ENCODE measurements at places on chromosomes 5 and 9.

- no peaks in the 10 kb centered on the region for H3K36me3 ChIP-seq
- no peaks in the 10 kb centered on the region for H3K27me3 ChIP-seq
- DNase-seq: no peak
- no peaks in the 10 kb centered on the region for H3K4me1 ChIP-seq
- no peak overlapping the region for H3K27ac ChIP-seq
- no peak overlapping the region for H3K4me3 ChIP-seq
These were observed 231.4 kb downstream of the NR2F1-AS1 start for GRCh38 chr5:93349613-93350012.

DNA sequence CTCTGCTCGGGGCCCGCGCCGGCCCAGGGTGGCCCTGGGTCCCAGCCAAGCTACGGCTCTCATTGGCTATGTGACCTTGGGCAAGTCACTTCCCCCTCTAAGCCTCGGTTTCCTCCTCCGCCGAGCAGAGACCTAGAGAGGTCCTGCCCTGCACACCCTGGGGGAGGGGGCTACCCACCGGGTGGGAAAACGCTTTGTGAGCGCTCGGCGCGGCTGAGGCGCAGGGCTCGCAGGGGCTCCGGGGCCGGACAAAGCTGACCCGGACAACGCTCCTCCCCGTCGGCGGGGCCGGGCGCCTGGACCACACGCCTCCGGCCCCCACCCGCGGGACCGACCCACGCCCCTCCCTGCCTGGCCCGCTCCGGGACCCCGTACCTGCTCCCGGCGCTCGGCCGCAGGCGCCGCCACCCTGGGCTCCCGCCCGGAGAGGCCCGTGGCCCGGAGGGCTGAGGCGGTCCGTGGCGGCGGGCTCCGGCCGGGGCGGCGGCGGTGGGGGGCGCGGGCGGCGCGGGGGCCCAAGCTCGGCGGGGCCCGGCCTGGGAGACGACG, 85.7 kb upstream of the MELK start:
- peaks cover 30% of the 10 kb centered on the region for H3K4me1 ChIP-seq

DNA sequence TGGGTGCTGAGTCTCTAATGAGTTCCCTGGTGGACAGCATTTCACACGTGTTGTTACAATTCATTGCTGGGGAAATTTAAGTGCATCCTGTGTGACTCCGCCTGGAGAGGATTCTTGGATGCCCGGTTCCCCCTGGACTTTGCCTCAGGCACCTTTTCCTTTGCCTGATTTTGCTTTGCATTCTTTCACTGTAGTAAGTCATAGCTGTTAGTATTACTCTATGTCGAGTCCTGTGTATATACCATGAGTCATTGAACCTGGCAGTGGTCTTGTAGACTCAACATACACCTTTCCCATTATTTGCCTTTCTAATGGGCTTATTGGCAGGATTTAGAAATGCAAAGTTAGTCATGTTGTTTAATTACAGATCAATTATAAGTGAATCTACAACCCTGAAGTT, 81.9 kb upstream of the DHFR start:
- H3K27ac ChIP-seq: no peak overlapping the region
- H3K36me3 ChIP-seq: no peaks in the 10 kb centered on the region
- H3K4me1 ChIP-seq: no peaks in the 10 kb centered on the region
- no peaks in the 10 kb centered on the region for H3K27me3 ChIP-seq

GRCh38 chr9:71790296-71790695, 22.0 kb upstream of the CEMIP2 start:
- no peak for DNase-seq
- no peaks in the 10 kb centered on the region for H3K36me3 ChIP-seq
- H3K27me3 ChIP-seq: no peaks in the 10 kb centered on the region
- H3K4me1 ChIP-seq: no peaks in the 10 kb centered on the region

DNA sequence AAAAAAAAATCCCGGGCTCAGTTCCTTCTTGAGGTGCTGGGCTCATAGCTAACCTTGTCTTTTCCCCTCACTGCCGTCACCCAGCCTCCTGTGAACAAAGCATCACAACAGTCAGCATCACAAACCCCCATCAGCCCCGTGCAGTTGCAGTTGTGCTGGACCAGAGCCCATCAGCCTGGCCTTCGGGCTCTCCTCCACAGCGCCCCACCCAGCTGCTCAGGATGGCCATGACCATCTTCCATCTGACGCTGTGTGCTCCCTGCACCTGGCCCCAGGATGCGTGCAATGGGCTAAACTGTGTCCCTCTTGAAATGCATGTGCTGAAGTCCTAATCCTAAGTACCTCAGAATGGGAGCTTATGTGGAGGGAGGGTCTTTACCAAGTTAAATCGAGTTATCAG, 48.1 kb downstream of the NSUN2 start:
- no peaks in the 10 kb centered on the region for H3K27me3 ChIP-seq
- no peaks in the 10 kb centered on the region for H3K36me3 ChIP-seq
- no peak for DNase-seq
- peaks cover 9% of the 10 kb centered on the region for H3K4me1 ChIP-seq
- no peak overlapping the region for H3K27ac ChIP-seq

DNA sequence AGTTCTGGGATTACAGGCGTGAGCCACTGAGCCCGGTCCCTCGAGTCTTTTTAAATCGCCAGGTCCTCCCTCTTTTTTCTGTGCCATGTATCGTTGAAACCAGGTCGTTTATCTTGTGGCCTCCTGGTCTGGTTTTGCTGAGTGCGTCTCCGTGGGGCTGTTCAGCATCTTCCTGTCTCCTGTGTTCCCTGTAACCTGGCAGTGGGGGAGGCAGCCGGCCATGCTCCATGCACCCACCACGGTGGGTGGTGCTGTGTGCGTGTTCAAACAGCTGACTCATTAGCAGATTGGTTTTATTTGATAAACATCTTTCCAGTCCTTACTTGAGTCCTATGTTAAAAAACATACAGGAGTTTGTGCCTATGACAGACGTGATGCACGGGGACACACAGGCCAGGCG, 2.7 kb downstream of the RNU6ATAC start:
- H3K4me3 ChIP-seq: no peak overlapping the region
- no peaks in the 10 kb centered on the region for H3K27me3 ChIP-seq
- H3K27ac ChIP-seq: no peak overlapping the region
- peaks cover 27% of the 10 kb centered on the region for H3K36me3 ChIP-seq
- peaks cover 8% of the 10 kb centered on the region for H3K4me1 ChIP-seq
- DNase-seq: no peak

DNA sequence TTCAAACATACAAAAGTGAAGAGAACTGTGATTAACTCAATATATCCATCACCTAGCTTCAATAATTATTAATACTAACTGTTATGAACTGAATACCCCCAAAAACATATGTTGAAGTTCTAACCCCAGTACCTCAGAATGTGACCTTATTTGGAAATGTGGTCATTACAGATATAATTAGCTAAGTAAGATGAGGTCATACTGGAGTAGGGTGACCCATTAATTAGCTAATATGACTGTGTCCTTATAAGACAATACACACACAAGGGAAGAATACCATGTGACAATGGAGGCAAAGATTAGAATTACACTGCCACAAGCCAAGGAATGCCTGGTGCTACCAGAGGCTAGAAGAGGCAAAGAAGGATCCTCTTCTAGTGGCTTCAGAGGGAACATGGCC, 7.8 kb downstream of the RRAGA start:
- peaks cover 54% of the 10 kb centered on the region for H3K36me3 ChIP-seq
- DNase-seq: no peak
- H3K4me1 ChIP-seq: peaks cover 4% of the 10 kb centered on the region
- H3K4me3 ChIP-seq: no peak overlapping the region

GRCh38 chr5:135386886-135387628, 12.0 kb downstream of the MACROH2A1 start:
- H3K4me3 ChIP-seq: no peak overlapping the region
- no peaks in the 10 kb centered on the region for H3K27me3 ChIP-seq
- no peak for DNase-seq
- H3K4me1 ChIP-seq: peaks cover 41% of the 10 kb centered on the region

Measured in upper lobe of left lung (tissue), 6 donors.